ENCODE measurements at places on chromosomes 16 and 17.

DNA sequence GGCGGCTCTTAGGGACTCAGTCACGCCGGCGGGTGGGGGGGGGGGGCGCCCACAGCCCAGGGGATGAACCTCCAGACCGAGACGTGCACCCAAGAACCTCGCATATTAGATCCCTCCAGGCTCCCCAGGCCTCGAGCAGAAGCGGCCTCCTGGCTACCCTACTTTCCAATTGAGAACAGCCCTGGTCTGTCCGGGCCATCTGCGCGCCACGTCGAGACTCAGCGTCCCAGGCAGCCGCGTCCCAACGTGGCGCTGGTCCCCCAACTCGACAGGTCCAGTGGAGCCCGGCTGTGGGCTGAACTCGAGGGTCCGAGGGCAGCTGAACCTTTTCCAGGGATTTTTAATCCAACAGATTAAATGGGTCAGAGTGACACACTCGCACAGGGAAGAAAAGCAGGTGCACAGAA is 2.3 kb upstream of the IRX3 start:
- DNase-seq, result no peak

- no peak for DNase-seq
These were observed 10.7 kb upstream of the CBX4 start for GRCh38 chr17:79849953-79850352.

- DNase-seq, result no peak
These were observed 41.6 kb upstream of the TAC4 start for GRCh38 chr17:49889500-49889899.

GRCh38 chr16:85736921-85737320 is 14.0 kb downstream of the C16orf74 start:
- DNase-seq, result no peak

- no peak for DNase-seq
These were observed 92.1 kb upstream of the HLF start for GRCh38 chr17:55172612-55173011.

GRCh38 chr17:72518159-72518732 is 397.4 kb downstream of the SOX9 start:
- DNase-seq, result no peak

DNA sequence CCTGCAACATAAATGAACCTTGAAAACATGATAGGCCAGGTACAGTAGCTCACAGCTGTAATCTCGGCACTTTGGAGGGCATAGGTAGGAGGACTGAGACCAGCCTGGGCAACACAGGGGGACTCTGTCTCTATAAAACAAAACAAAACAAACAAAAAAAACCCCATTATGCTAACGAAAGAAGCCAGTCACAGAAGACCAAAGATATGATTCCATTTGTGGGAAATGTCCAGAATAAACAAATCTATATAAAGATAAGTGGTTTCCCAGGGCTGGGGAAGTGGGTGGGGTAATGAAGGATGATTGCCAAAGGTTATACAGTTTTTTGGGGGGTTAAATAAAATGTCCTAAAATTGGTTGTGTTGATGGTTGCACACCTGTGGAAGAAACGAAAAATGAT is 36.5 kb upstream of the SIAH1 start:
- no peak for DNase-seq

- no peak for DNase-seq
These were observed 47.9 kb downstream of the CBFA2T3 start for GRCh38 chr16:88929091-88929445.

DNA sequence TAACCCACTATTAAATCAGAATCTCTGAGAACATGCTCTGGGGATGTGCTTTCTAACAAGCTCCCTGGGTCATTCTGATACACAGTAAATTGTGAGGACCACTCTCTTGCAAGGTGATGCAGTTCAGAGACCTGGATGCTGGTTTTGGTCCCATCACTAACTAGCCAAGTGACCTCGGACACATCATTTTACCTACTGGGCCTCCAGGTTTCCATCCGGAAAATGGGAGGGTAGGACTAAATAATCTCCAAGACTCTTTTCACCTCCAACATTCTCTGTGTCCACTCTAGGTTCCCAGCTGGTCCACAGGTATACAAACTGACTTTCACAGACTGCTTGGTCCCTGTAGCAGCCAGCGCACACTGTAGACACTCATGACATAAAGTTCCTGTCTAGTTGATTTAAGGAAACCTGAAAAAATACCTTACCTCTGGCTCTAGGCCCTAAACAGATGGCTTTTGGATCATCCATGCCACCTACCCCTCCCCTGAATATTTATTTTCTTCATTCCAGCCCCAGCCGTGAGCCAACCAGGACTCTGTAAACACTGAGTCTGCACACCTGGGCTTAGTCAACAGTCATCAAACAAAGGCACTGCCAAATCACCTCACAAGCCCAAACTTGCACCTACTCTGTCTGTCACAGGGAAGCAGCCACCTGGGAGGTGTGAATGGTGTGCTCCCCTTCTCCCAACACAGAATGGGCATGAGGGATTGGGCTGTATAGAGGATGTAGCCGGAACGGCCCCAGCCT is 51.3 kb upstream of the MRPS23 start:
- no peak for DNase-seq

GRCh38 chr16:84194470-84195200 is 3.7 kb downstream of the ADAD2 start:
- DNase-seq, result no peak

DNA sequence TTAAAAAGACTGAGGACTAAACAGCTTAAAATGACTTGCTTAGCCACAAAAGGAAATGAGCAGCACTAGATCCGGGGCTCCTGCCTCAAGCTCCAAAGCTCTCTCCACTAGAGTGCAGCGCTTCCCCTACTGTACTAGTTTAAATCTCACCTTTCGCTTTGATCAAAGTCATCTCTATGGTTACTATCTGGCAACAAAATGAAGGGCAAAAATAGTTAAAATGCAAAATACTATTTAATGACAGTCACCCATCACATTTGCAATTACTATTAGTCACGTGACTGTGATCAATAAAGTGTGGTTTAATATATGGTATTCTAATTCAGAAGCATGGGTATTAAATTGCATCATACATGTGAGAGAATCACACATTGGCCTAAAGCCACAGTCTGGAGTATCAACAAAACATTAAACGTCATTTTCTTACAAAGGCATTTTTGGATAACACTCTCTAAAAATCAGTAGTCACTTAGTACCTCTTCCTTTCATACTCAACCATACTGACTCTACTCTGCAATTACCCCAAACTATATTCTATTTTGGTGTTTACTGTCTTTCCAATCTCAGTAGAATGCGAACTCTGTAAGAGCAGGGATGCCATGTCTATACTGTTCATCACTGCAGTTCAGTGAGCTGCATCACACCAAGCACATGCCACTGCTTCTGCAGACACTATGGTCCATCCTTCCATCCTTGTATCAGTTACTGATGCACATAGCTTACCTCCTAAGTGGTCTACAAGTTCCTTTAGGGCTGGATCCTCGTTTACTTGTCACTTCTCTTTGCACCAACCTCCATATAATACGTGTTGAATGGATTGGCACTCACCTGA is 6.2 kb downstream of the PSMD12 start:
- no peak for DNase-seq

DNA sequence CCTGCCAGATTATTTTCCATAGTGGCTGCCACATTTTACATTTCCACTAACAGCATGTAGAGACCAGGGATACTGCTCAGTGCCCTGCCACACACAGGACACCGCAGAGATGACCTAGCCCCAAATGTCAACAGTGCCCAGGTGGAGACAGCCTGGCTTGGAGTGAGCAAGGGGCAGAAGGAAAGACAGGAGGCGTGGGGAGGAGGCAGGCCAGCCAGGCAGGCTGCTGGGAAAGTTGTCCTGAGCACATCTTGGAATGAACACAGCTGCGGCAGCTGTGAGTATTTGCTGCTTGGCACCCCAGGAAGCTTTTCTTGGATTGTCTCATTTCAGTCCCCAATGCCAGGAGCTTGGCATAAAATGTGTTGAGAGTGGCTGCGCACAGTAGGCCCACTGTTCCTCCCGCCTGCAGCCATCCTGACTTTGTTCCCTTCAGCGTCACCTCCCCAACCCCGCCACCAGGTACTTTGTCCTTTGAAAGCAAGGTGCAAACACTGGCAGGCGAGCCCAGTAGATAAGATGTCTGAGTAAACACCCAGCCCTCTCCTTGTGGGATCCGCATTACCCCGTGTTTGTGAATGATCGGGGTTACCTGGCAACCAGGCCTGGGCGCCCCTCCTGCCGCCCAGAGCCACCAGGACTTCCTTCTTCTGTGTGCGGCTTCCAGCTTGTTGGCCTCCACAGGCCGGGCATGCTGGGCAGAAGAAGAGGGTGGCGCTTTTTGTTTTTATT is 114.0 kb downstream of the CMIP start:
- no peak for DNase-seq

DNA sequence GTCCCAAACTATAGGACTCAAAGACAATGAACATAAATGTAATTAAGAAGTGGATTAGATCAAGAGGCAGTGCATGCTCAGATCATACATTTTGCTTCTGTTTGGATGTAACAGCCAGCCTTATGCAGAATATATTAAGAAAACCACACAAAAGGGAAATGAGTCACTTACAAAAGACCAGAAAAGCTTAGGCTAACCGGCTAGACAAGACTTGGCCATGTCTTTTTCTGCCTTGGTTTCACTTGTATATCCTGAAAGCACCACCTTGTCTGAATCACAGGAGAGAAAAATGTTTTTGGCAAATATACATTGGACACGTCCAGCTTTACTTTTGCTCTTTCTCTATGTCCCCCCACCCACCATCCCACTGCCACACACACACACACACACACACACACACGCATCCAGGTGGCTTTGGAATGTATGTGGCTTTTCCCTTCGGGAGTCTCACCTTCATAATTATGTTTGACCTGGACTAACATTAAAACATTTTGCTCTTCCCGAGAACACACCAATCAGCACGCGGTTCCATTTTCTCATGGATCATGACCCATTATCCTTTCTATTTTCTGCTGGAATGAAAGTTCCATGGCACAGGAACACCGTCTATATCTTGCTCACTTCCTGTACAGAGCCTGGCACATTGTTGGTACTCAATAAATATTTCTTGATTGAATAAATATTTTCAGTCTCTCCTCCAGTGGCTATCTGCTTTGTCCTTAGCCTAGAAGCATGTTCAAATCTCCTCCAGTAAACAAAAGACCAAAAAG is 64.6 kb downstream of the CDK5R1 start:
- DNase-seq, result no peak

- DNase-seq, result no peak
These were observed 84.9 kb downstream of the TBC1D16 start for GRCh38 chr17:79950751-79951150.

- DNase-seq, result no peak
These were observed 466.6 kb upstream of the ERCC4 start for GRCh38 chr16:13453325-13453724.

DNA sequence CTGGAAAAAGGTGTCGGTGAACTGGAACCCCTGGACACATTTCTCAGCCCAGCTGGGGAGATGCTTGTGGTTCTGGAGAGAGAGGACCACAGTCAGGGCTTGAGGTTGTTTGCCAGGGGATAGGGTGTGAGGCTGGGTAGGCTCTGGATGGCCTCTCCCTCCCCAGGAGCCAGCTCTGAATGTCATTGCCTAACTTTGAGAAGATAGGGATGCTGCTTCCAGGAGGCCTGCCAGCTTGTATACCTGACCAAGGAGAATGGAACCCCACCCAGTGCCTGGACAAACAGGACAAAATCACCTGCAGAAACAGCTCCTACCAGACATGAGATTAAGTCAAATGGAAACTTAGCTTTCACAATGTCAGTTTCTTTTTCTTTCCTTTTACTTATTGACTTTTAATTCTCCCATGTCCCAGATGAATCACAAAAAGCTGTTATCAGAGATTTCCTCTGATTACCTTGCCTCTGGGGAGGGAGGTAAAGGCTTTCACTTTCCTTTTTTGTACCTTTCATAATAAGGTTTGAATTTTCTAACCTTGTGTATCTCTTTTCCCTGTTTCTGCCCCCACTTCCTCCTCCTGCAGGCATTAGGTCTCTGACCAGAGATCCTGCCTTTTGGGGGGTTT is 29.8 kb upstream of the PLLP start:
- no peak for DNase-seq

DNA sequence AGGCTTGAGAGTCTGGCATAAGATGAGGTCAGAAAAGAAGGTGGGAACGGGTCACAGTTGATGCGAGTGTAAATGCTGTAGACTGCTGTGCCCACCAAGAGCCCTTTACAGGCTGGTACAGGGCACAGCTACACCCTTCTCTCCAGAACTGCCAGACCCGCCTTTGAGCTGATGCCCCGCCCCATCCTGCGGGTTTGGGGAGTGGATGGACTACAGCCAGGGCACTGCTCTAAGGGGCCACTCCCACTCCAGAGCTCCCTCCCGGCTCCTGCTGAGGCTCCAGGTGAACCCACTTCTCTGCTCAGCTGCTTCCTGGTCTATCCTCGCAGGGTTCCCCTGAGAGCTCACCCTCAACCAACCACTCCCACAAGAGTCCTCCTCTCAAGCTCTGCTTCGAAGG is 12.3 kb downstream of the MEIOB start:
- DNase-seq, result no peak

GRCh38 chr16:54936979-54937670 is 6.5 kb downstream of the IRX5 start:
- DNase-seq, result no peak

DNA sequence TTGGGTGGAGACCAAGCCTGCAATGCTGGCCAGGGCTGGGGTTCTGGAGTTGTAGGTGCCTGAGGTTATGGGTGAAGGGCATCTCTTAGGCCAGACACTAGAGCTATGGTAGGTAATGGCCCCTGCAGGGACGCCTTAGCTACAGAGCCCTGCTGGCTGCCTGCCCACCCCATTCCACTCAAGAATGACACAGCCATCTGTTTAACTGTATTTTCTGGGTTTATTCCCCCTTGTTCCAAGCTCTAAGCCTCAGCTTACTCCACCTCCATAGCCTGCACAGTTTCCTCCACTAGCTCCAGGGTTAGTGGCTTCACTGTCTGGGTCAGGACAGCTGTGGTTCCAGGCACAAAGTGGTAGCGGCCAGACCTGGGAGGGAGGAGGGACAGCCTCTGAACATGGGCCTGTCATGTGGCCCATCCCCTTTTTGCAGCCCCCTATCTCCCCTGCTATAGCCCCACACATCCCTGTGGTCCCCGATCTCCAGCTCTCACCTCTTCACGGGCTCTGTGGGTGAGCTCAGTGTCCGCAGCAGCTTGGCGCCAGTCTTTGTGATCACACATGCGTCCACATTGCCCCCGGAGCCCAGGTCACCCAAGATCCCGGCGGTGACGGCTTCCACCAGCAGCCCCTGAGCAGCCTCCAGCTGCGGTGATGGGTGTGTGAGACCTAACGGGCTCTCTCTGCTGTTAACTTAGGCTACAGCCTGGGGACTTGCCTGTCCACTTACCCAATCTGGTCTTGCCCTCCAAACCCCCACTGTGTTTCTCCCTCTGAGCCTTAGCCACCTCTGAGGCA is 2.1 kb downstream of the PSMB10 start:
- no peak for DNase-seq

Data from activated T-cell treated with anti-CD3 and anti-CD28 coated beads for 24 hours (primary cell).